Body of pancreas (tissue), 4 donors: ENCODE measurements at places on chromosomes 6 and 20. TPM values are rescaled to one million over a fixed set of nuclear protein-coding genes. Genes with fewer than 3 reads are reported as not detected.

The IPCEF1 gene
- 3.0 TPM for total RNA-seq

GRCh38 chr20:4625687-4626086, 96.0 kb upstream of the PRND start:
- DNase-seq, result no peak
- no peak overlapping the region for H3K27ac ChIP-seq
- no peaks in the 10 kb centered on the region for H3K27me3 ChIP-seq
- no peaks in the 10 kb centered on the region for H3K4me1 ChIP-seq
- H3K4me3 ChIP-seq, result no peak overlapping the region

DNA sequence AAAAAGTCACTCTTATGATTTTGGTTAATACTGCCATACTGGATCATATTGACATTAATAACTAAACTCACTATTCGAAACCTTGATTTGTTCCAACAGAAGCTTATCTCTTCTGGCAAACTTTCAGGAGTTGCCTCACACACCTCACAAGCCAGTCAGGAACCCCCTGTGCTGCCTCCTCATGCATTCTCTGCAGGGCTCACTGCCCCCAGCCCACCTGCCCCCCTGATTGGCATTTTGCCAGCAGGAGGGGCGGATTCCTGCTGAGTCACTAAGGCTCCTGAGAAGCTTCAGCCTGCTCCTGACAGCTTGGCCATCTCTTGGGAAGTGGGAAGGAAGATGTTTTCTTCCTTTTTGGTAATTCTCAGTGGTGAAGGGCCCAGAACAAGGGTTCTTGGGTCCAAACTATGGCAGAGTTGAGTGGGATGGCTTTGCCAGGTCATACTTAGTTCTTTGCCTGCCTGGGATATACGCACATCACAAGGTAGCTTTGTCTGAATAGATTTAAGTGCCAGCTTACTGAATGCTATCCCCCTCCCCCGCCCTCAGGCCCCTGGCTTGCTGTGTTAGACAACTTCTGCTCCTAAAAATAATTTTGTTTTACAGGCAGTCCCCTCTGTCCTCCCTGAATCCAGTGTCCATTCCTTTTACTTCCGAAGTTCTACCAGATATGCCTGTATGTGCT, 31.4 kb downstream of the SLC35F1 start:
- H3K4me1 ChIP-seq, result no peaks in the 10 kb centered on the region
- H3K27ac ChIP-seq, result no peak overlapping the region
- no peaks in the 10 kb centered on the region for H3K27me3 ChIP-seq
- no peak overlapping the region for H3K4me3 ChIP-seq
- H3K36me3 ChIP-seq, result no peaks in the 10 kb centered on the region
- peak; percentile 17 for DNase-seq

The HLA-DMA gene
- 26.7 TPM for total RNA-seq

DNA sequence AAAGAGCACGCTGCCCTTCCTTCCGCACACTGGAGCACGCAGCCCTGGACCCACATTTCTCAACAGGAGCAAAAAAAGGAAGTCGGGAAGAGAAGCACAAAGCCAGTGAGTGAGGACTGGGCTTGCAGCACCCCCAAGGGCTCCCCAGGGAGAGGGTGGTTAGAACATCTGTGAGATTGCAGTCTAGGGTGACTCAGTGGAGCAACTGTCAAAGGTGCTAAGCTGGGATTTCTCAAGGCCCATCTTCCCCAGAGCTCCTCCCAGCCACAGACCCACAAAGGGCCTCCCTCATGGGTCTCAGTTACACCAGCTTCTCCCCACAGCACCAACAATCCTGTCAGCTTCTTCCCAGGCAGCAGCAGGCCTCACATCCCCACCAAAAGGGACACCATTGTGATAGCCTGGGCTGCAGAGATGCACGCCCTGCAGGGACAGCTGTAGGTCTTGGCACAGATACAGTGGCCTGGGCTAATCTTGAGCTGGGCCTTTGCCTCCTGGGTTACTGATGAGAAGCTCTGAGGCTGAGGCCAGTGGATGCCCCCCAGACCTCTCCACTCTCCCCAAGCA, 39.6 kb upstream of the CD93 start:
- peaks cover 5% of the 10 kb centered on the region for H3K4me1 ChIP-seq
- no peak overlapping the region for H3K4me3 ChIP-seq
- H3K27ac ChIP-seq, result no peak overlapping the region
- H3K36me3 ChIP-seq, result no peaks in the 10 kb centered on the region
- no peak for DNase-seq

GRCh38 chr20:62381202-62381797, 5.6 kb upstream of the RPS21 start:
- H3K4me3 ChIP-seq, result no peak overlapping the region
- peak; percentile 13 for DNase-seq
- peak overlapping the region; percentile 56 for H3K27ac ChIP-seq
- no peaks in the 10 kb centered on the region for H3K36me3 ChIP-seq
- H3K27me3 ChIP-seq, result no peaks in the 10 kb centered on the region

DNA sequence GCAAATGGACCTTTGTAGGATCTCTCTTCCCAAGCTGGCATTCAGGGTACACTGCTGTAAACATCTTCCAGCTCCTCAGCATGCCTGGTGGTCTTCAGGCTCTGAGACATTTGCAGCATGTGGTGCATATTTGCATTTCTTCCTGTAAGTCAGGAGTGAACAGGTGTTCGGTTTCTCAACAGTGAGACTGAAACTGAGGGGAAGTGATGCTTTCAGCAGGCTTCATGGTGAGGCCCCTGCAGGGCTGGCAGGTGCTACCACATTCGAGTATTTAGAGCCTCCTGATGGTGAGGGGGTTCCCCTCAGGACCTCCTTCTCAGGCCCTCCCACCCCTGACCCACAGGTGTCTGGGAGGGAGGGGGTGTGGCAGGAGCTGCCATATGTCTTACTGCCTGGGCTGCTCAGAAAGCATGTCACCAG, 15.1 kb downstream of the MYBL2 start:
- peak; percentile 55 for DNase-seq
- H3K27ac ChIP-seq, result peak overlapping the region; percentile 89
- peaks cover 28% of the 10 kb centered on the region for H3K4me1 ChIP-seq
- no peaks in the 10 kb centered on the region for H3K36me3 ChIP-seq

DNA sequence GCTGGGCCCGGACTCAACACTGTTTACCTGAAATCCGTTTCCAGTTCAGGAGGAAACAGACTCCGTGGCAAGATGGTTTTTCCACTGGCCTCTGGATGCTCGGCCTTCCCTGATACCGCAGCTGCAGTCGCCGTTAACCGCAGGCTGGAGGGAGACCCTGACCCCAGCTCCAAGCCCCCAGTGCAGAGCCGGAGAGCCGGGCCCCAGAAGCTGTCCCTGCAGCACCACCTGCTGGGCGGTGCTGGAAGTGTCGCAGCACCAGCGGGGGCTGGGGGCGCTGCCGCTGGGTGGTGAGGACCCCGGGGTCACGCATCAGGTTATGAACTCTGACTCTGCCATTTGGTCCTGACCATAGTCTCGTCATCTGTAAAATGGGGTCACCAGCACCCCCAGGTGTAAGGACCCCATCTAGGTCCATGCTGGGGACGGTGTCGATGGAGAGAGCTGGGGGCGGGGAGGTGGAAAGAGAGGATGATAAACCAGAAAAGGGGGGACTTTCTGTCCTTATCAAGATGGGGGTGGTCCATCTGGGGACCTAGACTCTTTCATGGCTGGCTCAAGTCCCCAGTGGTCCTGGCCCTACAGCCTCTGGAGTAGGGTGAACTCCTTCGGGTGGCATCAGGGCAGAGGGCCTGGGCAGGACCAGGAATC, 20.8 kb upstream of the CHRNA4 start:
- no peak overlapping the region for H3K27ac ChIP-seq
- no peaks in the 10 kb centered on the region for H3K4me1 ChIP-seq
- no peaks in the 10 kb centered on the region for H3K27me3 ChIP-seq
- no peaks in the 10 kb centered on the region for H3K36me3 ChIP-seq
- no peak for DNase-seq

GRCh38 chr6:121639021-121639420, 203.6 kb downstream of the GJA1 start:
- DNase-seq, result no peak
- no peak overlapping the region for H3K27ac ChIP-seq
- no peaks in the 10 kb centered on the region for H3K36me3 ChIP-seq
- H3K27me3 ChIP-seq, result no peaks in the 10 kb centered on the region

The KIFC1 gene
- 0.66 TPM for total RNA-seq

GRCh38 chr6:22023937-22024336, 272.9 kb downstream of the PRL start:
- no peaks in the 10 kb centered on the region for H3K36me3 ChIP-seq
- no peak for DNase-seq
- H3K4me1 ChIP-seq, result no peaks in the 10 kb centered on the region

- peak overlapping the region; percentile 74 for H3K27ac ChIP-seq
- H3K27me3 ChIP-seq, result no peaks in the 10 kb centered on the region
- peak; percentile 84 for DNase-seq
Measured at GRCh38 chr6:24797596-24798216, 1.0 kb downstream of the ARMH2 start.

- H3K36me3 ChIP-seq, result no peaks in the 10 kb centered on the region
- no peak overlapping the region for H3K27ac ChIP-seq
- DNase-seq, result no peak
- no peaks in the 10 kb centered on the region for H3K27me3 ChIP-seq
- no peaks in the 10 kb centered on the region for H3K4me1 ChIP-seq
Measured at GRCh38 chr6:70312165-70312745, 9.4 kb upstream of the COL9A1 start.

DNA sequence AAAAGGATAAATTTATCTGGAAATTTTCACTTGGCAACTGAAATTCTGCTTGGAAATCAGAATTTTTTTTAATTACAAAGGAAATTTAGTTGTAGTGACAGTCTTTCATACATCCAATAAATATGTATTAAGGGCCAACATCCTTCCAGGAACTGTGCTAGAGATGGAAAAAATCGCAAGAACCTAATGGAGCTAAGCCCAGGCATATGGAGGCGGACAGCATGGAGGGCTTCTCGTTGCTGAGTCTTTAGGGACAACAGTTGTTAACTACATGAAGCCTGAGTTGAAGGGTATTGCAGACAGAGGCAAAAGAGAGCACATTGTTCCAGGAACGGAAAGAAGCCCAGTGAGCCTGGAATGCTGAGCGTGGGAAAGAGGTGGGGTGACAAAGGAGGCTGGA, 208.9 kb downstream of the IBTK start:
- H3K27ac ChIP-seq, result no peak overlapping the region
- DNase-seq, result no peak
- H3K36me3 ChIP-seq, result no peaks in the 10 kb centered on the region

DNA sequence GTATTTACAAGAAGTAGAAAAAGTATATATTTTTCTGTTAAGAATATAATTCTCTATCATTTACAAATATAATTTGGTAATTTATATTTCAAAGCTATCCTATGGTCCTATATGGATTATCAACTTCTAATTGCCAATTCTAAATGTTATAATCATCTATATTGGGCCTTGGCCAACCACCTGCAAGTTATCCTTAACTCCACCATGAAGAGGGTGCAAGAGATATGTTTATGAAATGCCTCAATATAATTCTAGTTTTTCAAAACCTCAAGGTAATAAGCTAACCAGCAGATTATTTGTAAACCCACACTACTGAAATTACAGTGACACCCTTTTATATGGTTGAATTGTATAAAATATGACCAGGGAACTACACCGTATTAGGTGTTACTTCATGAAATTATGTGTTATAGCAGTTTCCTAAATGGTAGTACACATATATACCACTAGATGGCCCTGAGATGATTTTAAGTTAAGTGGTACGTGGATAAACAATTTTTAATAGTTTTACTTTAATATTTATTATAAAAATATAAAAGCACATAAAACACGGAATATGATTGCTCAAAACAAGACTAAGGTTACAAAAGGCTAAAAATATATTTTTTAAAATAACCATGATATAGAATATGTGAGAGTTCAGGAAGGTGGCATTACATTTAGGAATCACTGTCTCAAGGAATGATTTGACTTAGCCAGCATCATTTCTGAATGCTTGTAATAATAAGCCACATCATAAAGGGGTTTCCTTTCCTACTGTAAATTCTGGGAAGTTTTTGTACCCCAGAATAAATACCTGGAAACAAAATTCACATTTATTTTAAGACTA, 9.8 kb upstream of the PNISR start:
- no peaks in the 10 kb centered on the region for H3K36me3 ChIP-seq
- H3K27ac ChIP-seq, result no peak overlapping the region
- no peak overlapping the region for H3K4me3 ChIP-seq
- DNase-seq, result no peak
- no peaks in the 10 kb centered on the region for H3K27me3 ChIP-seq

DNA sequence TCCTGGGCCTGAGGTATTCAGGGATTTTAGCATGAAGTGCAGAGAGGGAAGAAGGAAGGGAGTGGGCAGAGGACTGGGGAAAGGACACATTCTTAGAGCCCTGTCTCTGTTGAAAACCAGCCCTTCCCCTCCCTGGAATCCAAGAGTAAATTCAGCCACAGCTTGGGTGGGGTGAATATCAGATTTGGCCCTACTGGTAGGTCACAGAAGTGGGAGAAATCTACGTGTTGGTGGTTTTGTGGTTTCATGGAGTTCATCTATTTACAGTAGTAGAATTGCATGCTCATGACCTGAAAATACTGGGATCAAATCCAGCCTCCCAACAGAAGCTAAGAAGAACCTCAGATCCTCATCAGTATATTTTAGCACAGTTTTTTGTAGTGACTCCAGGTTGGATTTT, 404.4 kb downstream of the BMP2 start:
- H3K4me1 ChIP-seq, result no peaks in the 10 kb centered on the region
- H3K36me3 ChIP-seq, result no peaks in the 10 kb centered on the region
- H3K27me3 ChIP-seq, result no peaks in the 10 kb centered on the region
- DNase-seq, result no peak

The LCA5 gene
- 7.8 TPM for total RNA-seq

DNA sequence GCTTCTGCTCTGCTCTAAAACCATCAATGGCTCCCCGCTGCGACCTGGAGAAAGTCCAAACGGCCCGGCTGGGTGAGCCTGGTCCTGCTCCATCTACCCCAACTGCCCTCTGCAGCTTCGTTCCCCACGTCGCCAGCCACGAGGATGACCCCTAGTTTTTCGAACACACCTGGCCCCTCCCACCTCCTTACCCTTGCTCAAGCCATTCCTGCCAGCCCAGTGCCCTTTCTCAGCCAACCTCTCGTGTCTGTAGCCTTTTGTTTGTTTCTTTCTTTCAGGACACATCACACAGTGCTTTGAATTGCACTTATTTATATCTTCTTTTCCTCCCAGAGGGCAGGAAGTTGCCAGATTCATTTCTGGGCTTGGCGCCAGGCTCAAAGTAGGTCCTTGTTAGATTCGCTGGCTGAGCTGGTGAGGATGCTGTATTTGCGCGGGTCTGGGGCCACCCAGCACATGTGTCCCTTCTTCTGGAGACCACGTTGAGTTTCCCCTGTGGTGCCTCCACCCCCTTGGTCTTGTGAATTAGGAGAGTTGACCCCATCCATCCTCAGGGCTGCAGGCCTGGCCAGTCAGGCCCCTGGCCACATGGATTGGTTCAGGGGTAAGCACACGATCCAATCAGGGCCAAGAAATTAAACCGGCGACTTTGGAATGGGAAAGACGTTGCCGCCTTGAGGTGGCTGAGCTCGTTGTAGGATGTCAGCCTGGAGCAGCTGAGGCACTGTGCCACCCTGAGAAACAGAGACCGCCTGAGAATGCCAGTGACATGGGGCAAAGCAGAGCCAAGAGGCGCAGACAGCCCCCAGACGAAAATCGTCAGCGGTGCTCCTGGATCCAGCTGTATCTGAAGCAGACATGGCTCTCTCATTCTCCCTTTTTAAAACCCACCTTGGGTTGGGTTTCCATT, 156.0 kb downstream of the CEBPB start:
- no peaks in the 10 kb centered on the region for H3K27me3 ChIP-seq
- peak; percentile 62 for DNase-seq
- no peaks in the 10 kb centered on the region for H3K36me3 ChIP-seq
- H3K27ac ChIP-seq, result peak overlapping the region; percentile 6

- no peaks in the 10 kb centered on the region for H3K27me3 ChIP-seq
- H3K36me3 ChIP-seq, result no peaks in the 10 kb centered on the region
- H3K4me3 ChIP-seq, result no peak overlapping the region
- DNase-seq, result no peak
Measured at GRCh38 chr20:18722371-18722770, 91.2 kb upstream of the SCP2D1 start.
